Activated naive CD4-positive, alpha-beta T cell treated with anti-CD3 and anti-CD28 coated beads, Interleukin-2, amount 10 ng/mL, durations not matched to agents 7 days and 5 days (primary cell): ENCODE measurements at places on chromosomes 11 and 22.
A peak's percentile ranks its signal among the peaks of the same experiment; 100 is the strongest.

DNA sequence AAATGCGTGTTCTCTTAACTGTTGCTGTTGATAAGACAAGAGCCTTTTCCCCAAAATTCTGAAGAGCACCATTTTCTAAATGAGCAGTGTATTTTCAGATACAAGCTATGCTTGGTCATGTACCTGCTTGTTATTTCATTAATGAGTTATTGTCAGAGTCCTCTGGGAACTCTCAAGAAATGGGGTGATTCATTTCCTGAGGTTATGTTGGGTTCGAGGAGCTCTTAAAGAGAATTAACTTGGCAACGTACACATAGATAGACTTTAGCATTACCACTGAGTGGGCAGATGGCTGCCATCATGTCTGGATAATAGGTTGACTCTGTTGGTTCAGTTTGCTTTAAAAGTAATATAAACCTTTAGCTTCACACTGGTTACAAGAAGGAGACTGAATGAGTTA lies 87.9 kb upstream of the SORL1-AS1 start:
- no peak for DNase-seq

- DNase-seq = no peak
These were observed 103.8 kb downstream of the GRIA4 start for GRCh38 chr11:105713696-105714095.

DNA sequence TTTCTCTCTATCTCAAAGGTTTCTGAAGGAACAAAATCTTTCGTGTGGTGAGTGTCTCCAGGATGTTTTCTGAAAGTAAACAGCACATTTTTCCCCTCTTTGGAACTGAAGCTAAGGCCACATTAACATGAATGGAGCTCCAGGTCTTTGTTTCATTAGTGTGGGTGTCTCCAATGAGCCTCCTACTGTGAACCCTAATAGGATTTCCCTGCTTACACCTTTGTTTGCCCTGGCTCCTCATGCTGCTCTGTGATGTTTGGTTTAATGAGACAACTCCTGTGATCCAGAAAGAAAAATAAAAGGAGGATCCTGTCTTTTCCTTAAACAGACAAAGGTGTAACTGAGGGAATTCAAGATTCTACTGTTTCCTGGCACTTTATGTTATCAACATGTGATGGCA lies 76.9 kb upstream of the SLC6A5 start:
- DNase-seq = no peak

GRCh38 chr22:45640291-45640940 lies 31.2 kb upstream of the ATXN10 start:
- no peak for DNase-seq

- no peak for DNase-seq
These were observed 40.9 kb downstream of the ZC3H12C start for GRCh38 chr11:110134110-110134509.

DNA sequence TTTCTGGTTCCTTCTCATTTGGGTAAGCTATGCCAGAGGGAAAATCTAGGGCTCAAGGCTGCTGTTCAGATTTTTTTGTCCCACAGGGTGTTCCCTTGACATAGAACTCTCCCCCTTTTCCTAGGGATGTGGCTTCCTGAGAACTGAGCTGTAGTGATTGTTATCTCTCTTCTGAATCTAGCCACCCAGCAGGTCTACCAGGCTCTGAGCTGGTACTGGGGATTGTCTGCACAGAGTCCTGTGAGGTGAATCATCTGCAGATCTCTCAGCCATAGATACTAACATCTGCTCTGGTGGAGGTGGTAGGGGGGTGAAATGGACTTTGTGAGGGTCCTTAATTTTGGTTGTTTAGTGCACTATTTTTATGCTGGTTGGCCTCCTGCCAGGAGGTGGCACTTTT lies 167.3 kb upstream of the PGR start:
- DNase-seq = no peak

- no peak for DNase-seq
These were observed 5.4 kb downstream of the IZUMO1R start for GRCh38 chr11:94309757-94310156.

GRCh38 chr11:119316729-119317591 lies at the start of gene MCAM:
Gene MCAM, minus strand, starts transcription at chr11:119317130. Its CDS starts 29 bp downstream, at chr11:119317101.
- DNase-seq = peak; percentile 45

- no peak for DNase-seq
These were observed 3.3 kb upstream of the JAML start for GRCh38 chr11:118227865-118228785.

DNA sequence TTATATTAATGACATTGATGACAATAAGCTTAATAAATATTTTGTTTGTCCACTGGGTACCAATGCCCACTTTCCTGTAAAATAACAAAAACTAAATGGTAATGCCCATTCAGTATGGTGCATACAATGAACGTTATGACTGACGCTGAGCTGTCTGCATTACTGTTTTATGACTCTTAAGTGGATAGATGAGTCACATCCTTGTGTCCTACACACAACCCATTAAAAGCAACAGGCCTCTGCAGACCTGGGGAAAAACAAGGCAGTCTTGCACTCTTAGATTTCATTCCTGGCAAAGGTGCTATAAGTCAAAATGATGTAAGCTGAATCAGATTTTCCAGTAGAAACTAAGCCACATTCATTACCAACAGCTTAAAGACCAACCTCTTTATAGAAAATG lies 176.3 kb upstream of the TMEM45B start:
- DNase-seq = no peak

DNA sequence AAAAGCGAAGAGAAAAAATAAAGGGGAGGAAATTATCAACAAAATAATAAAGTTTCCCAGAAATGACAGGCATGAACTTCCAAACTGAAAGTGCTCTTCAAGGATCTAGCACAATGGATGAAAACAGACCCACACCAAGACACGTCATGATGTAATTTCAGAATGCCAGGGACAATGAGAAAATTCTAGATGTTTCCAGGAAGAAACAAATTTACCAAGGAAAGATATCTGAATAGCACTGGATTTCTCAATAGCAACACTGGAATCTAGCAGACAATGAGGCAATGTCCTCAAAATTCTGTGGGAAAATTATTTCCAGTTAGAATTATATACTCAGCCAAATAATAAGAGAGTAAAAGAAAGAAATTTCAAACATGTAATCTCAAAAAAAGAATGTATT lies 46.0 kb downstream of the DENND5A start:
- no peak for DNase-seq

- no peak for DNase-seq
These were observed 7.4 kb upstream of the SLC22A12 start for GRCh38 chr11:64583296-64584262.

- DNase-seq = no peak
These were observed 251.7 kb upstream of the B3GAT1 start for GRCh38 chr11:134663506-134664313.

GRCh38 chr22:22684580-22685561 lies 40.5 kb downstream of the GGTLC2 start:
- peak; percentile 40 for DNase-seq

GRCh38 chr11:35239471-35240075 lies 100.6 kb downstream of the CD44 start:
- DNase-seq = no peak

- no peak for DNase-seq
These were observed 154.8 kb upstream of the TBCEL start for GRCh38 chr11:120869097-120869496.

- DNase-seq = no peak
These were observed 84.7 kb downstream of the CASP12 start for GRCh38 chr11:104813532-104813931.

DNA sequence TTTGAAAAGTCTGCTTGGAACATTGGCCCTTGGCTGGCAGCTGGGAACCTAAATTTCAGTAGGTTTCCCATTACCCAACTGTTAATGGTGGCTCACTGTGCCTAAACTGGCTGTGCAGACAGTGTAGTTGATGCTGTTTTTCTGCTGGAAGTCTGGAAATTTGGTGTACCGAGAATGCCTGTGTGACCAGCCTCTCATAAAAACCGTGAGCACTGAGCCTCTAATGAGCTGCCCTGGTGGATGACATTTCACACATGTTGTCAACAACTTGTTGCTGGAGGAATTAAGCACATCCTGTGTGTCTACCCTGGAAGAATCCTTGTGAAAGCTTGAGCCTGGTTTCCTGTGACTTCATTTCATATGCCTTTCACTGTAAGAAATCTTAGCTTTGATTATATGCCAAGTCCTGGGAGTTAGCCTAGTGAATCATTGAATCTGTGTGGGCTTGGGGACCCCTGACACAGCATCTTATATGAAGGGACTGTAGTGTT lies 131.1 kb downstream of the LDLRAD3 start:
- no peak for DNase-seq

DNA sequence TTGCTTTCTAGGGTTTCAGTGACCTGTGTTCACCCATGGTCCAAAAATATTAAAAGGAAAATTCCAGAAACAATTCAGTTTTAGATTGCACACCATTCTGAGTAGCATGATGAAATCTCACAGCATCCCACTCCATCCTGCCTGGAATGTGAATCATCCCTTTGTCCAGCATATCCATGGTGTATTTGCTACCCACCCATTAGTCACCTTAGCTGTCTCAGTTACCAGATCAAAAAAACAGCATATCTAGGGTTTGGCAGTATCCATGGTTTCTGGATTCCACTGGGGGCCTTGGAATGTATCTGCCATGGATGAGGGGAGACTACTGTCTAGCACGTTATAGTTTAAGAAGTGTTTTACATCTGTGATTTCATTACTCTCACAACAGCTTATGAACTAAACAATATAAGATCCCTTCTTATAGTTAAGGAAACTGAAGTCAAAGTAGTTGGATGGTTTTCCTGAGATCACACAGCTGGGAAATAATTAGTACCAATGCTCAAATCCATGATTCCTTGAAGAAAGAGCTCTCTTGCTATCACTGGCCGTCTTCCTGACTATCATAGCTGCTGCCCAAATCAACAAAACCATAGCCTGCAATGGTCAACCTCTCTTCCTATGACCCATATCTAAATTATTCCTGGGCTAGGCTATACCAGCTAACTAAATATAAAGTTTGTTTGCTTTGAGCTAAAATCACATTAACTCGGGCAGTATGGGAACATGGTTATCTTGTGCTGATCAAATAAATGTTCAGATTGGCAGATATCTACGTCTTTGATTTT lies 122.6 kb downstream of the MICAL2 start:
- no peak for DNase-seq

GRCh38 chr11:130773244-130773820 lies 142.9 kb downstream of the SNX19 start:
- DNase-seq = no peak

GRCh38 chr11:63504933-63505586 lies 824 bp upstream of the LGALS12 start:
- DNase-seq = no peak

GRCh38 chr11:83174008-83174407 lies 17.1 kb downstream of the PCF11 start:
- DNase-seq = no peak

DNA sequence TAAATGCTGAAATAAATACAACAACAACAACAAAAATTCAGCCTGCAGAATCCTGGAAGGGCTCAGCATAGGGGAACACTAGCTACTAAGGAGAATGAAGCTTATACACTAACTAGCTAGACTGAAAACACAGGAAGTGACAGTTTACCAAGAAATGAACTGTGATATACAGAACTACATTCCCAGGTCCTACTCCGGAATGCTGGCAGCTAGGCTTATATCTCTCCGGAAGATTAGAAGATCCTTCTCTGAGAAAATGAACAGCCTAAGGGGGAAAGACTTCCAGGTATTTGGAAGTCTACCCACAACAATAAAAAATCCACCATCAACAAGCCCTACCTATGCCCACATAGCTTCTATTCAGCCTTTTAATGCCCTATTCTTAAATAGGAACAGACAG lies 31.0 kb downstream of the CCDC34 start:
- no peak for DNase-seq

GRCh38 chr11:83151274-83151977 lies 5.5 kb upstream of the PCF11 start:
- no peak for DNase-seq

DNA sequence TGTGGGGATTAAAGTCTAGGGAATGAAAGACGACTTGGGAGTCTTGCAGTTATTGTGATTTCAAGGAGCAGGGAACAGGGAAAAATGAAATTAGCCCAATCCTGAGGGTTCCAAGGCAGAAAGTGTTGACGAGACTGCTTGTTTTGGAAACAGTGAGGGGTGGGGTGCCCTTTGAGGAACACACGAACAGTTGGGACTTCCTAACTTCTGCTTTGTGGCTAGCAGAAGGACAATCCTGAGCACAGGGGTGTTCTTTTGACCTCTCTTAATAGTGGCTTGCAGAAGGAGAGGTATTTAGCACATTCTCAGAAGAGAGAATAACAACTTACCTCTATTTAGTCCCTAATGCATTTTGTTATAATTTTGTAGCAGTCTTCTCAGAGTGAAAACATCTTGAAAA lies 545.9 kb upstream of the ARHGAP42 start:
- DNase-seq = no peak

- no peak for DNase-seq
These were observed 1.5 kb downstream of the MS4A8 start for GRCh38 chr11:60700689-60701468.

DNA sequence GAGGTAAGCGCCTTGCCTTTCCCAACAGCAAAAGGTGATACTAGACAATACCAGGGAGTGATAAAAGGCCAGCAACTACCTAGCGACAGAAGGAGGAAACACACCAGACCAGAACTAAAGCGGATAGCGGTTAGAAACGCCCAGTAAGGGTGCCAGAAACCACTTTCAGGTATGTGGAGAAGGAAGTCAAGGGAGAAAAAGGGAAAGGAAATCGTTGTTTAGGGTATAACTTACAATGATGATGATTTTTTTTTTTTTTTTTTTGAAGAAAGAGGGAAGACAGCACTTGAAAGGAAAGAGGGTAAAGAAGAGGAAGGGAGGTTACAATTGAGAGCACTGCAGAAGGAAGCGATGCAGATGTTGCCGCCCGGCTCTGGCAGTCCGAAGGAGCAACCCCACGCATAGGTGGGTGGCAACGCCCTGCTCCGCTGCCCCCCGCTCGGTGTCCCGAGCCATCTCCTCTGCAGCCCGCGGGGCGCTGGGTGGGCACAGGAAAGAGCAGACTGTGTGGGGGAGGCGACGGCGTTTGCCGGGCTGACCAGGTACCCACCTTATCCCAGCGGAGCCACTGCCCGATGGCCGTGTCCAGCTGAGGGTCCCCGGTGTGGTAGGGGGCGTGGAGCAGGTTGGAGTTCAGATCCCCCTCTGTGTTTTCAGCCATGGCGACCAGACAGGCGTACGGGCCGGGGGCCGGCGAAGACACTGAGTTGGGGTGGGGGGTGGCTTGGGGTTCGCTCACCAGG lies 561 bp downstream of the PGM2L1 start:
- peak; percentile 62 for DNase-seq

DNA sequence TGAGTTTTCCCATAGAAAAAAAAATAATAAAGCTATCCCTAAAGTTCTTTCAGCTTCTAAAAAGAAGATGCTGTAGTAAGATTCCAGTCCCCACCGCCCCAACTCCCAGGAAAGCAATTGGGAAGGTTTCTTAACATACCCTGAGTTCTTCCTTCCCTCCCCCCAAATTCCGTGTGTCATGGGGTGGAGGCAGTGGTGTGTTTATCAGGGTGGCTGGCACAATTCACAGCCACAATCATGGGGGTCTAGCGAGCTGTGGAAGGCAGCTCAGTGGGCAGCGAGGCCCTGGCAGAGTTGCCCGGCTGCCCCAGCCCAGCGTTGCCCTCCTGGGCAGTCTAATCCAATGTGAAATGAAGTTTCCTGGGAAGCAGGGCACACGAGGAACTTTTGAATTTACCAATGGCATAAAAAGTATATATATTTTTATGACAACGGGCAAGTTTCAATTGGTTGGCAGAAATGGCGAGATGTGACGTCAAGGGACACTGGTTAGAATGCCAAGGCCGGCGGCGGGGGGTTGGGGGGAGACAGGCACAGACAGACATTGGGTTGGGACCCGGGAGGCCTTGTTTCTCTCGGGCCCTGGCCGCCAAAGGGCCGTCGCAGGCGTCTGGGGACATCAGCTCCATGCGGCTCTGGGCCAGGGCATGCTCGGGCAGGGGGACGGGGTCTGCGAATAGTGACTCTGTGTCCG lies 80.7 kb upstream of the PPARA start:
- peak; percentile 71 for DNase-seq
